ENCODE measurements at places on chromosomes 4 and X.

DNA sequence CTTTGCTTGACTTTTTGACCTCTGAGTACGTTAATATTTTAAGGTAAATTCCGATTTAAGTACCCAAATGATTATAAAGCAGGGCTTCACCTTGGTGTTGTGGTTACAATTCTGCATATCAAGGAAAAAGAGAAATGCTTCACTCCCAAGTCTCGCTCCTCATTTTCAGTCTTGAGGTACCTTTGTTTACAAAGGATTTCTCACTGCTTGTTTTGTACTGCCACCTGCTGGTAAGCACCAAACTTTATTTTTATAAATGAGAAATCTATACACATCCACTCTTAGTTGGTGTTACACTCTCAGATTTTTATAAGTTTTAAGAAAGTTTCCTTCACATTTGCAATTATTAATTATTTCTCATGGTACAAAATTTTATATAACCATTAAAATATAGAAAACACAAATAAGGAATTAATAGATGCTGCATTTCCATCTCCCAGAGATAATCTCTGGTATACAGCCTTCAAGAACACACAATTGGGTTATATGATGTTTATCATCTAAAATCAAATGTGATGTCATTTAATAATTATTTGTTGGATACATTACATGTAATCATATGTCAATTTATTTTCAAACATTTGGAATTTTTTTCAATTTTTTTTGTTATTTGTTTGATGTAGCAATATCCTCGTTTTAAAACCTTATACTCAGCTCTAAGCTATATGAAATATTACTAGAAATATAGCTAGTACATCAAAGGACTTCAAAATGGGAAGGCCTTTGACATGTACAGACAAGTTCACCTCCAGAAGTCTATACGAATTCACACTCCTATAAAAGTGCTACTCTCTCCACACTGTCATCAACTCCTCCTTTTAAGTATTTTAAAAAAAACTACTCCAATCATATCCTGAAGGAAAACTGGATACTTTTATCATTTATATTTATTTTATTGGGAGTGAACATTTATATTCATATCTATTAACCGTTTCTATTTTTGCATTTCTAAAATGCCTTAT, 179.9 kb downstream of the KCNIP4 start:
- peak; percentile 77 for DNase-seq

- peak; percentile 92 for DNase-seq
Measured at GRCh38 chr4:123488916-123489315, 92.3 kb downstream of the SPRY1 start.

DNA sequence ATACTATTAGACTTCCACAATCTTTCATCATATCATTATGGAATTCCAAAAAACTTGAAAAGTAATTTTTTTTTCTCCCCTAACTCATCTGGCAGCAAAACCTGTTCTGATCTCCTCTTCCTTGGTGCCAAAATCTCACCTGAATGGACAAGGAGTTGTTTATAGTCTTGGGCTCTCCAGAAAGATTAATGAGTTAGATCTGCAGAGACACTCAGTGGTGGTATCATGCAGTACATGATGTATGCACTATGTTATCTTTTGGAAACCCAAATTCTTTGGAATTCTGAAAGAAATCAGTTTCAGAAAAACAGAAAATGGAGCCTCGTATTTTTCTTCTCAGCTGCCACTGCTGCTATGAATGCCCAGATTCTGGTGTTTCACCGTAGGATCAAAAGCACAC, 11.7 kb downstream of the GPM6B start:
- DNase-seq = no peak

- peak; percentile 69 for DNase-seq
Measured at GRCh38 chr4:114364857-114365256, 233.8 kb upstream of the UGT8 start.

GRCh38 chr4:92872604-92873003, 568.8 kb downstream of the GRID2 start:
- DNase-seq = no peak

GRCh38 chr4:88758264-88758663, 60.6 kb upstream of the NAP1L5 start:
- DNase-seq = no peak

DNA sequence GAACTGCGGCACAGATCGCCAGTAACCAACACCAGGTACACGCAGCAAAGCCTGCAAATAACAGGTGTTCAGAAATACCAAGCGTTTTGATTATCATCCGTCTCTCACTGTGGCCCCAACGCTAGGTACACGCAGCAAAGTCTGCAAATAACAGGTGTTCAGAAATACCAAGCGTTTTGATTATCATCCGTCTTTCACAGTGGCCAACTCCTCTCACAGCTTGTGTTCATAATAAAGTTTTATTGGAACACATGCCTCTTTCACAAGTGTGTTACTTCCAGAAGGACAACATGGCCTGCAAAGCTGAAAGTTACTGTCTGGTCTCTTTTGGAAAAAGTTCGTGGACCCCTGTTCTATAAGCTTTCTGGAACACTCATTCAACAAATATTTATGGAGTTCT, 153.1 kb downstream of the AFAP1 start:
- no peak for DNase-seq

GRCh38 chr4:48315728-48316630, 25.4 kb upstream of the SLAIN2 start:
- peak; percentile 80 for DNase-seq

- DNase-seq = no peak
Measured at GRCh38 chr4:48974979-48975640, 11.0 kb upstream of the CWH43 start.

GRCh38 chr4:141705747-141706377, 69.5 kb downstream of the IL15 start:
- no peak for DNase-seq
